Liver (tissue), 10 donors: ENCODE measurements at places on chromosomes 13 and 19.

- DNase-seq: peak; percentile 96
Measured at GRCh38 chr19:50329146-50329925, at the start of gene KCNC3. Gene KCNC3, minus strand, starts transcription at chr19:50329377. Its CDS starts 295 bp downstream, at chr19:50329082.

GRCh38 chr13:37959284-37959683 is 89.7 kb upstream of the TRPC4 start:
- peak; percentile 38 for DNase-seq

- peak; percentile 94 for DNase-seq
Measured at GRCh38 chr19:37370880-37371661, at the start of gene ZNF527. Gene ZNF527, plus strand, starts transcription at chr19:37371099. Its CDS starts 3,100 bp downstream, at chr19:37374199.

GRCh38 chr13:80131204-80131603 is 209.7 kb downstream of the SPRY2 start:
- peak; percentile 62 for DNase-seq

- no peak for DNase-seq
Measured at GRCh38 chr13:95643571-95643935, 953 bp downstream of the DZIP1 start.

GRCh38 chr13:63190219-63190618 is 1774.6 kb upstream of the PCDH20 start:
- DNase-seq: no peak

DNA sequence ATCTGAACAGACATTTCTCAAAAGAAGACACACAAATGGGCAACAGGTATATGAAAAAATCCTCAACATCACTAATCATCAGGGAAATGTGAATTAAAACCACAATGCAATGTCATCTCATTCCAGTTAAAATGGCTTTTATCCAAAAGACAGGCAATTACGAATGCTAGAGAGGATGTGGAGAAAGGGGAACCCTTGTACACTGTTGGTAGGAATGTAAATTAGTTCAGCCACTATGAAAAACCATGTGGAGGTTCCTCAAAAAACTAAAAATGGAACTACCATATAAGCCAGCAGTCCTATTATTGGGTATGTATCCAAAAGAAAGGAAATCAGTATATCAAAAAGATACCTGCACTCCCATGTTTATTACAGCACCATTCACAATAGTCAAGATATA is 24.7 kb upstream of the ZC3H13 start:
- no peak for DNase-seq

DNA sequence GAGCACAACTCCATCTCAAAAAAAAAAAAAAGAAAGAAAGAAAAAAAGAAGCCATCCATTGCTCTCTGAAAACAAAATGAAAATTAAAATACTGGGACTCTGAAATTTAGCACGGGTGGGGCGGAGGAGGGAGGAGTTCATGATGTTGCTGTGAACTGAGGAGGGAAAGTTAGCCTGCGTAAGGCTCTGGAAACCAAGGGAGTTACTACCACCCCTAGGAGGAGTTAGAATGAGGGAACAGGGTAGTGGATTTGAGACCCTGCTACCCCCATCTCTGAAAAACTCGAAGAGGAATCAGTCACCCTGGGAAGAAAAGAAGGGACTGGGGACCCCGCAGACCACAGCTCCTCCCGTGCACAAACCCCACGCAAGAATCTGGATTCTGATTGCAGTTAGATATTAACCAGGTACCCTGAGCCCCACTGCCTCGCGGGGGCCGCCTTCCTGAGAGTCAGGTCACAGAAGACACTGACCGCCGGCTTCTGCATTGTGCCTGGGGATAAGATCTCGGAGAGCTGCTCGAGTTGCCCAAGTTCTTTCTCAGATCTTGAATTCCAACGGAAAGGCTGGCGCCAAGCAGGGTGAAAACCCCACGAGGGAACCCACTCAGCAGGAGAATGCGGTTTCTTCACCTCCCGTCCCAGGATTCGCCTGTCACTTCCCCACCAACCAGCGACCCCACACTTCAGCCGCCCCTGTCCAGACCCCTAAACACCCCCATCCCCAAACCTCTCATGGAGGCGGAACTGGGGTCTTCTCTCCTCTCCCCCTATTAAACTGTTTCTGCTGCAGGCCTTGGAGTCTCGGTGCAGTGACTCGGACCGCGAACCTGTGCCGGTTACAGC is 870 bp downstream of the ZNF442 start:
- peak; percentile 40 for DNase-seq

DNA sequence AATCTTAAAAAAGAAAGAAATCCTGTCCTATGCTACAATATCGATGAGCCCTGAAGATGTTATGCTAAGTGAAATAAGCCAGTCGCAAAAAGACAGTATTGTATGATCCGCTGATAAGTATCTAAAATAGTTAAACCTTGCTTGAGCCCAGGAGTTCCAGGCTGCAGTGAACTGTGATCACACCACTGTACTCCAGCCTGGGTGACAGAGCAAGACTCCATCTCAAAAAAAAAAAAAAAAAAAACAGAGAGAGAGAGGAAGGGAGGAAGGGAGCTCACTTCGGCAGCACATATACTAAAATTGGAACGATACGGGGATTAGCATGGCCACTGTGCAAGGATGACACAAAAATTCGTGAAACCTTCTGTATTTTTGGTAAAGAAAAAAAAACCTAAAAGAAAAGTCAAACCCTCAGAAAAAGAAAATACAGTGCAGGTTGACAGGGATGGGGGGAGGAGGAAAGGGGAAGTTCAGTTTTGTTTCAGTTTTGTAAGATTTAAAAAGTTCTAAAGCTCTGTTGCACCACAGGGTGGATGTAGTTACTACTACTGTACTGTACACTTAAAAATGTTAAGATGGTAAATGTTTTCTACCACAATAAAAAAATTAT is 8.4 kb downstream of the CLASRP start:
- no peak for DNase-seq

DNA sequence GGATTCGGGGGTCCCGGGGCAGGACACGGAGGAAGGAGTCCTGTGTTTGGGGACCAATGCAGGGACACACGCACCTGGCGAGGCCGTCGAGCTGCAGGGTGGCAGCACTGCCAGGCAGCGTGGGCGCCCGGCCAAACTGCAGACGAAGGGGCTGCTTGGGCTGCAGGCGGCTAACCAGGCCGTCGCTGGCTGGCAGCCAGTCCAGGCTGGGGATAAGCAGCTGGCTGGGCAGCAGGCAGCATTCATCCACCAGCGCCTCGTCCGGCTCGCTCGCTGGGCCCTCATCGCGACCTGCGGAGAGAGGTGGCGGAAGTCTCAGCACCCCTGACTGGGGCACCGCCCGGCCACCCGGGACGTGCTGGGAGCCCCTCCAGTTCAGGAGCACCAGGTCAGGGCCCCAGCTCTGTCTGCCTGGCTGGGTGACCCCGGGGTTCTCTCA is 11.5 kb downstream of the CFD start:
- DNase-seq: no peak

- peak; percentile 46 for DNase-seq
Measured at GRCh38 chr19:16325161-16325527, 518 bp downstream of the KLF2 start.

DNA sequence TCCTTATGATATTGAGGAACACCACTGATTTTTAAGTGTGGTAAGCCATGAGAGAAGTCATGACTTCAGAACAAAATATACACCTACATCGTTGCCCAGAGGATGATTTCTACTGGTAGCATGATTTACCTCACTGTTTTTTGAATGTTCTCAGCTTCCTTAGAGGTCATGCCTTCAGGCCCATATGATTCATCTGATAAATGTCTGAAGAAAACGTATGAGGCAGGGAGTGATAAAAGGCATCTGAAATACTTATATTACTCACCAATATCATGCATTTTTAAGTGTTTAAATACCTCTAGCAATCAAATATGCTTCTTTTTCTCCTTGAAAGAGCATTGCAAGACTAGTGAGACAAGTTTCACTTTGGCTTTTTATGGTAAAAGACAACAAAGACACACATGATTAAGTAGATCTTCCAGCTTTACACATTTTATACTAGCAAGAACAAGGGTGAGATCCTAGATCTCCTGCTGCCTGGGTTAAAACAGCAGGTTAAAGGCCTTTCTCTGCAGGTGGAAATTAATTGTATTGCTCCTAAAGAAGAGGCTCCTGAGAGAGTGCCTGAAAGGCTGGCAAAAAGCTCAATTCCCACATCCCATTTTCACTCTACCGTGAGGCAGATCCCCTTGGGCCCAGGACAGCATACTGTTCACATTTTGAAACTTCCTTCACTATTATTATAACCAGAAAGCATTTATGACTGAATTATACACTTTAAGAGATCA is 432.4 kb downstream of the SLITRK1 start:
- DNase-seq: no peak

DNA sequence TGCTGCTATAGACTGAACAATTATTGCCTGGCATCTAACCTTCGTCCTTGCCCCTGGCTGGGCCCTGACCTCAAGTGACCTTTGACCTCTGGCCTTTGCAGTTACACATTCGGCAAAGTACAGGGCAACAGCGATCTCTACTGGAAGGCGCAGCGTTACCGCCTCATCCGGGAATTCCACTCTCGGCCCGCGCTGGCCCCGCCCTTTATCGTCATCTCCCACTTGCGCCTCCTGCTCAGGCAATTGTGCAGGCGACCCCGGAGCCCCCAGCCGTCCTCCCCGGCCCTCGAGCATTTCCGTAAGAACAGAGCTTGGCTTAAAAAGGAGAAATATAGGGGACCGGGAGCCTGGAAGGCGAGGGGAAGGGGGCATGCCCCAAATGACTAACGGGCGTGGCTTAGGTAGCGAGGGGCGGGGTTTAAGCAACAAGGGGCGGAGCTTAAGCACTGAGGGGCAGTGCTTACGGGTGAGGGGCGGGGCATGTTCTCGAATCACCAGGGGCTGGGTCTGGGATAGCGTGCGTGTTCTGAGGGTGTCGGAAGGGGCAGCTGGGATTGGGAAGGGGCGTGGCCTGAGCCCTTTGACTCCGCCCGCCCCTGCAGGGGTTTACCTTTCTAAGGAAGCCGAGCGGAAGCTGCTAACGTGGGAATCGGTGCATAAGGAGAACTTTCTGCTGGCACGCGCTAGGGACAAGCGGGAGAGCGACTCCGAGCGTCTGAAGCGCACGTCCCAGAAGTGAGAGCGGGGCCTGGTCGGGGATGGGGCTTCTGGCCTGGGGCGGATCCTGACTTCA is 52.7 kb downstream of the TRPM4 start:
- peak; percentile 77 for DNase-seq

- DNase-seq: no peak
Measured at GRCh38 chr13:20873348-20873747, 29.2 kb downstream of the XPO4 start.
